Testis (tissue), 5 donors: ENCODE measurements at places on chromosomes 11 and 22. TPM values are rescaled to one million over a fixed set of nuclear protein-coding genes. Genes with fewer than 3 reads are reported as not detected.

Gene MIOX
- total RNA-seq = 0.25 TPM

DNA sequence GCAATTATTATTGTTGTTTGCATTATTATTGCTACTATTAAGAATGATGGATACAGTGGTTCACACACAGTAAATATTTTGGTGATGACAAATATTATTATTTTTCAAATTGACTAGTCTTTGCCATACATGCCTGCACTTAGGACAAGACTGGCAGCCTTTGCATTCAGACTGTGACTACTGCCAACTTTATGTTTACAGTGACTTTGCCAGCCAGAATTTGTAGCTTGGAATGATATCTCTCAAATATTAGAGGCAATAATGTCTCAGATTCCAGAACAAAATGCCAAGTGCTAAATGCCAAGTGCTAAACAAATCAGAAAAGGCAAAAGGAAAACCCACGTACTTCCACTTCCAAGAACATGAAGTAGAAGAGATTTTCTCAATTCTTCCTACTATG lies 823.1 kb downstream of the DLG2 start:
- DNase-seq = no peak
- H3K27ac ChIP-seq = no peak overlapping the region
- no peak overlapping the region for H3K4me3 ChIP-seq
- no peaks in the 10 kb centered on the region for H3K27me3 ChIP-seq
- no peaks in the 10 kb centered on the region for H3K36me3 ChIP-seq

GRCh38 chr11:68116974-68117373 lies 4.2 kb downstream of the CHKA start:
- no peaks in the 10 kb centered on the region for H3K36me3 ChIP-seq
- no peak overlapping the region for H3K4me3 ChIP-seq
- peaks cover 12% of the 10 kb centered on the region for H3K4me1 ChIP-seq
- no peaks in the 10 kb centered on the region for H3K27me3 ChIP-seq
- DNase-seq = no peak
- H3K27ac ChIP-seq = no peak overlapping the region

- H3K4me1 ChIP-seq = no peaks in the 10 kb centered on the region
- DNase-seq = no peak
- H3K27ac ChIP-seq = no peak overlapping the region
- H3K36me3 ChIP-seq = no peaks in the 10 kb centered on the region
- H3K4me3 ChIP-seq = no peak overlapping the region
Measured at GRCh38 chr22:44118645-44119315, 61.9 kb upstream of the PARVG start.

DNA sequence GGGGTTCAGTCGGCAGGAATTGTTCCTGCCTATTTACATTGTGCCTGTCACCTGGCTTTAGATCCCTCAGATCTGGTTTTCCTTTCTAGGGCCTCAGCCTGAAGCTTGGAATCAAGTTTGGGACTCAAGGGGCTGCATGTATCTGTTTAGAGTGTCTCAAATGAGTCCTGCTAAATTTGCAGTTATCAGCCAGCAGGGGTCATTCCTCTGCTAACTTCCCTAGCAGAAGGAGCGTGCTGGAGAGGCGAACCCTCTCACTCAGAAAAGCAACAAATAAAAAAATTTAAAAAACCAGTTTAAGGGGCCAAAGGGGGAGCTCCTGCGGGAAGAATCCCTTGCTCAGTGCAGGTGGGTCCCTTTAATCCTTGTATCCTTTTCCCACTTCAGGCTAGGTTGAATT lies 1220.2 kb downstream of the JRKL start:
- no peaks in the 10 kb centered on the region for H3K36me3 ChIP-seq
- H3K27me3 ChIP-seq = no peaks in the 10 kb centered on the region
- DNase-seq = no peak
- H3K27ac ChIP-seq = no peak overlapping the region

DNA sequence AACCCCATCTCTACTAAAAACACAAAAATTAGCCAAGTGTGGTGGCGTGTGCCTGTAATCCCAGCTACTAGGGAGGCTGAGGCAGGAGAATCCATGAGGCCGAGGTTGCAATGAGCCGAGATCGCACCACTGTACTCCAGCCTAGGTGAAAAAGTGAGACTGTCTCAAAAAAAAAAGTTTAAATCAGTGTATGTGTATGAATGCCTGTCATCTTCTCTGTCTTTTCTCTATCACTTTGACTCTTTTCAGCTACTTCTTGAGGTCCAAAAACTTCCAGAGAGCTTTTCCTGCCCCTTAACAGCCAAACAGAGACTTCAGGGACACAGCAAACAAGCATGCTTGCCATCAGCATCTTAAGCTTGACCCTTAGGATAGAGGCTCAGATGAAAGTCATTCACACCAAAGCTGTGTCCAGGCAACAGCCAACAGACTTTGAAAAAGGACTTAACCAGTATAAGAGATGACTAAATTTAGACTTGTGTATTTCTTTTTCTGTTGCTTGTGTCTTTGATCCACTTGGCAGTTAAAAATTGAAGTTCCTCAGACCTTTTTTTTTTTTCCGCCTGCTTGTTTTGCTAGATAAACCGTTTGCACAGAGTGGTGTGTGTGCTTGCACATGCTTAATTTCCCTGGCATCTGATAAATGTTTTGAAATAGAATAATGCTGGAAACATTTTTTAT lies 151.9 kb downstream of the DBX1 start:
- H3K27me3 ChIP-seq = no peaks in the 10 kb centered on the region
- H3K36me3 ChIP-seq = no peaks in the 10 kb centered on the region
- no peak overlapping the region for H3K4me3 ChIP-seq
- DNase-seq = no peak
- H3K27ac ChIP-seq = no peak overlapping the region
